ENCODE measurements at places on chromosomes 16 and 17.

DNA sequence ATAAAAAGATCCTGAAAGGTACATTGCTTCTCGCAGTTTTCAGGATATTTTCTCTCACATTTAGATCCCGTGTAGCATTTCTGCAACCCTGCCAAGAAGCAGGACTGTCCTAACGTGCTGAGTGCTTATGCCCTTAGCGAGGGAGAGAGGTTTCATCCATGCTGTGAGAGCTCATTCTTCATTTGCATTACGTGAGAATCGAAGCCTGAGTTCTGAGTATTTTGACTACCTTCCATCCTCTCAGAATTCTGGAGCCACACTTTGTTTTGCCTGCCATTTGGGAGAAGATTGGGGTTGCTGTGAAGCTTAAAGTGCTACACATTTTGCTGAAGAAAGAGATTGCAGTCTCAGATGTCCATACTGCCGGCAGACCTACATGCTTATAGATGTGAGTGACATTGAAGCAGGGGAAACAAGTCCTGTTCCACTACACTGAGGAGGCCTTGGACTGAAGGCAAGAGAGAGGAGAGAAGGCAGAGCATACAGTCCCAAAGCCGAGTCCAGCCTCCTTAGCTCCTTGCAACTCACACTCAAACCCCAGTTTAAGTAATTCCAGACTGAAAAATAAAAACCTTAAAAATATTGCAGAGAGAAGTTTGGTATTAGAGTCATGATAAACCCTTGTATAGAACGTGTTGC is 183.0 kb downstream of the PRKCA start:
- no peak for DNase-seq

GRCh38 chr17:13671771-13672170 is 70.0 kb upstream of the HS3ST3A1 start:
- no peak for DNase-seq

GRCh38 chr17:58421711-58422110 is 4.4 kb upstream of the RNF43 start:
- DNase-seq, result no peak

DNA sequence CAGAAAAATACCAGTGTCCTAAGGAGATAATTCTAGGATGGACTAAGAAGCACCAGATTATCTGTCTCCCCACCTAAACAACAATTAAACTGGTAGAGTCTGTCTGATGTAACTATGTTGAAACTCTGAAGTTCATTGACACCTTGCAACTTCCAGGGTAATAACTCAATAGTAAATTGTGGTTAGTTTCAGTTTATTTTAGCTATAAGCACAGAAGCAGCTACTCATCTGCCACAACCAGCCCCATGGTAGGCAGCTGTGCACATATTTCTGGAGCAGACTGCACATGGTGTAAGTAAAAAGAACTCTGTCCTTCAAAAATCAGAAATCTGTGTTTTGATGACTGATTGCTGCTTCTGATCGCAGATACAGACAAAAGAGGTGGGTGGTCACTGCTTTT is 852.1 kb downstream of the CDH11 start:
- DNase-seq, result no peak

- no peak for DNase-seq
Measured at GRCh38 chr16:15607700-15608396, 35.1 kb downstream of the MARF1 start.

DNA sequence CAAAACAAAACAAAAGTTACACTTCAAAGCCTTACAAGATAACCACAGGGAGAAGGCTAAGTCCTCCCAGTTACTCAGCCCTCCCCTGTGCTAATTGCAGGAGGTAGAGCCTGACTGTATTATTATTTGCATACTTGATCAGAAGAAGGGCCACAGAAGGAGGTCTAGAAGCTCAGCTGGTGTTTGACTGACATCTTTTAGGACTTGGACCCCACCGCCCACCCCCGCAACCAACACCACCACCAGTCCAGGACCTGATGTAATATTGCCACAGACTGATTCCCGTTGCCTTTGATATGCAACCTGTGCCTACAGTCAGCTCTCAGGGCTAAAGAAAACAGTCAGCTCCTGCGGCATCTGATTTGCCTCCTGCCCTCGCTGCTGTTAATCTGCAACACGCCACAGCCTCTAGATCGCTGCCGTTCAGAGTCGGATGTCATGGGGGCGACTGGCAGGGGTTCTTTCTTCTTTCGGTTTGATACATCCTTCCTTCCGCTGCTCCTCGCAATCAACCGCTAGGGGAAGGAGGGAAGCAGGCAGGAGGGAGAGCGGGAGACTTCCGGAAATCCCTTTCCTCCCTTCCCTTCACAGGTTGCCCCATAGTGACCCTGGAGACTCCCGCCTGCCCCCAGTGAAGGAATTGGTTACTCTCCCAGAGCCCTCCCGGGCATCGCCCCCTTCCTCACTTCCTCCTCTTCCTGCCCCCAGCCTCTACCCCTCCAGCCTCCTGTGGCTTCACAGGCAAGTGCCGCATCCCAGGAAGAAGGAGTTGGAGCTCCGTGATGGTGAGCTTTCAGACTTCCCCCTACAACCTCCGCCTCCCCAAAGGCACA is 90.5 kb upstream of the SOX9 start:
- DNase-seq, result no peak

DNA sequence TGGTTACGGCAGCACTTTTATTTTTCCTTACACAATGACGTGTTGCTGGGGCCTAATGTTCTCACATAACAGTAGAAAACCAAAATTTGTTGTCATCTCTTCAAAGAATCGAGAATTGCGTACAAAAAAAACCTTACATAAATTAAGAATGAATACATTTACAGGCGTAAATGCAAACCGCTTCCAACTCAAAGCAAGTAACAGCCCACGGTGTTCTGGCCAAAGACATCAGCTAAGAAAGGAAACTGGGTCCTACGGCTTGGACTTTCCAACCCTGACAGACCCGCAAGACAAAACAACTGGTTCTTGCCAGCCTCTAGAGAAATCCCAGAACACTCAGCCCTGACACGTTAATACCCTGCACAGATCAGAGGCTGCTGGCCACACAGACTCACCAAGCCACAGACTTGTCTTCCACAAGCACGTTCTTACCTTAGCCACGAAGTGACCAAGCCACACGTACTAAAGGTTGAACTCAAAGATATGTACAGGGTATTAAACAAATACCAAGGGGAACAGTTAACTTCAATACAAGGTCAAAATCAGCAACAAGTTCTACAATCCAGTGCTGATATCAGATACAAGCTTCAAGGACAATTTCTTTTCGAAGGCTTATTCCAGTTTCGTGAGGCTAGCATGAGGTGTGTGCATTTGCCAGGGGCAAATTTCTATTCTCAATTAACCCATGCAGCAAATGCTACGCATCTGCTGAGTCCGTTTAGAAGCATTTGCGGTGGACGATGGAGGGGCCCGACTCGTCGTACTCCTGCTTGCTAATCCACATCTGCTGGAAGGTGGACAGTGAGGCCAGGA is 2.4 kb downstream of the ACTG1 start:
- no peak for DNase-seq

- DNase-seq, result no peak
Measured at GRCh38 chr16:85142771-85143211, 30.5 kb upstream of the CIBAR2 start.

- no peak for DNase-seq
Measured at GRCh38 chr17:76752006-76752405, 14.1 kb downstream of the MFSD11 start.

DNA sequence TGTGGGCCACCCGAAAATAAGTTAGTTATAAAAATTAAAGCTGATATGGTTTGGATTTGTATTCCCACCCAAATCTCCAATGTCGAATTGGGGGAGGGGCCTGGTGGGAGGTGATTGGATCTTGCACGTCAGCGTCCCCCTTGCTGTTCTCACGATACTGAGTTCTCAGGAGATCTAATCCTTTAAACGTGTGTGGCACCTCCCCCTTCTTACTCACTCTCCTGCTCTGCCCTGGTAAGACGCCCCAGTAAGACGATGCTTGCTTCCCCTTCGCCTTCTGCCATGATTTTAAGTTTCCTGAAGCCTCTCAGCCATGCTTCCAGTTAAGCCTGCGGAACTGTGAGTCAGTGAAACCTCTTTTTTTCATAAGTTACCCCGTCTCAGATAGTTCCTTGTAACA is 35.4 kb downstream of the SYCE1L start:
- DNase-seq, result no peak

- no peak for DNase-seq
Measured at GRCh38 chr17:4948931-4949320, 596 bp upstream of the PFN1 start.

GRCh38 chr17:54891176-54891821 is 9.4 kb upstream of the TOM1L1 start:
- no peak for DNase-seq

GRCh38 chr17:5097101-5097834 is 14.4 kb downstream of the ZNF232 start:
- no peak for DNase-seq

DNA sequence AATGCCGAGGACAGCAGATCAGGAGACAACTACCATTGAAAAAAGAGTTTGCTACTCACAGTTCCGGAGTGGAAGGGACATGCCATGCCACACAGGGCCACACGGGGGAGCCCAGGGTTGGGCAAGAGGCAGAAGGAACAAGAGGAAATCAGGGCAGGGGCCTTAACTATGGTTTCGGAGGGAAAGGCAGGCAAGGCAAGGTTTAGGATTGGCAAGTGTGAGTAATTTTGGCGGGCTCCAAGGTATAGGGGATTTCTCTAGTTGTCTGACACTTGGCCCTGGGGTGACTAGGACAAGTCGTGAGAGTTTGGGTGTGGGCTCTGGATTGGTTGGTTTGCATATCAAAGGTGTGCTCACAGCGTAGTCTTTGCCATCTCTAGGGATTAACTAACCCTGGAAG is 27.0 kb upstream of the NTN1 start:
- DNase-seq, result no peak

- no peak for DNase-seq
Measured at GRCh38 chr17:73030501-73030921, 62.0 kb downstream of the SLC39A11 start.

- DNase-seq, result no peak
Measured at GRCh38 chr16:65657556-65657955, 535.7 kb upstream of the CDH11 start.

- DNase-seq, result no peak
Measured at GRCh38 chr17:41537614-41537954, 9.5 kb upstream of the KRT19 start.

GRCh38 chr17:39787041-39787440 is 49.3 kb downstream of the GRB7 start:
- DNase-seq, result no peak

DNA sequence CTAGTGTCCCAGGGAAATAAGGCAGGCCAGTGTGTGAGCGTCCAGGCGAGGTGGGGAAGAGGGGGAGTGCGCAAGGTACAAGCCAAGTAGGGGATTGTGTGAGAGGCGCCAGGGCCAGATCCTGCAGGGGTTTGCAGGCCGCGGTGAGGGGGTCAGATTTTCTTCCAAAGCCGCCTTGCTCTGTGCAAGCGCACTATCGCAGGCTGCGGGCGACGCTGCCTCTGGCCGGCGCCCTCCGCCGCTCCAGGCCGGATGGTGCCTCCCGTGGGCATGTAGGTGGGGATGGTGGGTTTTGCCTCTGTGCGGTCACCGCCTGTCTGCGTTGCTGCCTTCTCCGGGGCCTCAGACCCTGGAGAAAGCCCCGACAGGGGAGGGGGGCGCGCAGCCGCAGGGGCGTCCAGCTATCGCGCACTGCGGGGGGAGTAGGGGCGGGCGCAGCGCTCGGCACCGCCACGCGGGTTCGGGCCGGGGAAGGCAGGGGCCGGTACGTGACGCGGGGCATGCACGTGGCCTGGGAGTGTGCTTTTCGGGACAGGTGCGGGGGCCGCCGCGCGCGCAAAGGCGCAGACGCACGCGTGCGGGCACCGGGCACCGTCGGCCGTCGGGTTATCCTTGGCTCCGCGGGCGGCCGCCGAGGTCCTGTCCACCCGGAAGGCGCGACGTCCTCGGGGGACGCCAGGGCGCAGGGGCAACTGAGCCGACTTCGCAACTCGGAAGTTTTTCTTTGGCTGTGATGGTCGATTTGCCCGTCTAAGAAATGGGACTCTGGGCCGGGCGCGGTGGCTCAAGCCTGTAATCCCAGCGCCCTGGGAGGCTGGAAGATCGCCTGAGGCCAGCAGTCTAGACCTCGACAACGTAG is 1.1 kb upstream of the HAPSTR1 start:
- no peak for DNase-seq

DNA sequence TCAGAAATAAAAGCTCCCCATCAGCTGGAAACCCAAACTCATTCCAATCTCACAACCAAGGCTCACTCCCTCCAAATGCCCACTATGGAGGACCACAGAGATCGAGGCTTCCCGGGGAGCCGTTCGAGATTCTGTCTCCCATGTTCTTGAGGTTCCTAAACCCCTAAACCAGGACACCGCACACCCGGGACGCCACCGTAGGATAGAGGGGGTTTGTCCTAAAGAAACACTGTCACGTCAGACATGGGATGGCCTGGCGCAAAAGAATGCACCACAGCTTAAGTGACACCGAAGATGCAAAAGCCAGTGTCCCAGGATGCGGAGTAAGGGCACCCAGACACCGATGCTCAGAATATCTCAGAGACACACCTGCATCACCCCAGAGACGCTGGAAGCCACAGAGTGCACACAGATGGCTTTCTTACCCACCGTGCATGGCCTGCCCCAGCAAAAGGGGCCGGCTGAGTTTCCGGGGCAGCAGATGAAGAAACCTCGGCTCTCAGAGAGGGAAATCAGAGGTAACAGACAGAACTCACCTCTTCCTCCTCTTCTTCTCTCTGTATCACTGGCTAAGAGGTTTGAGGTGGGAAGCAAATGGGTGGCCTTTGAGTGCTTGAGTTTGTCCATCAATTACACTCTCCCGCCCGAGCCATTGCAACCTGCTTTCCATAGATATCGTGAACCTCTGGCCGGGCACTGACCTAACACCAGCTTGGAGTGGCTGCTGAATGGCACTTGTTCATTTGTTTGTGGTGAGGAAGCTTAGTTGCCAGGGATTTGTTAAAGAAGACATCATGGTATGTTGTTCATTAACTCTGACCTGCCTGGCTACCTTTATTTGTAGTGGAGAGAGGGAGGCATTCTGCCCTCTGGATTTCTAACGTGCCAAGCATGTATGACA is 65.1 kb upstream of the TNRC6C start:
- no peak for DNase-seq

DNA sequence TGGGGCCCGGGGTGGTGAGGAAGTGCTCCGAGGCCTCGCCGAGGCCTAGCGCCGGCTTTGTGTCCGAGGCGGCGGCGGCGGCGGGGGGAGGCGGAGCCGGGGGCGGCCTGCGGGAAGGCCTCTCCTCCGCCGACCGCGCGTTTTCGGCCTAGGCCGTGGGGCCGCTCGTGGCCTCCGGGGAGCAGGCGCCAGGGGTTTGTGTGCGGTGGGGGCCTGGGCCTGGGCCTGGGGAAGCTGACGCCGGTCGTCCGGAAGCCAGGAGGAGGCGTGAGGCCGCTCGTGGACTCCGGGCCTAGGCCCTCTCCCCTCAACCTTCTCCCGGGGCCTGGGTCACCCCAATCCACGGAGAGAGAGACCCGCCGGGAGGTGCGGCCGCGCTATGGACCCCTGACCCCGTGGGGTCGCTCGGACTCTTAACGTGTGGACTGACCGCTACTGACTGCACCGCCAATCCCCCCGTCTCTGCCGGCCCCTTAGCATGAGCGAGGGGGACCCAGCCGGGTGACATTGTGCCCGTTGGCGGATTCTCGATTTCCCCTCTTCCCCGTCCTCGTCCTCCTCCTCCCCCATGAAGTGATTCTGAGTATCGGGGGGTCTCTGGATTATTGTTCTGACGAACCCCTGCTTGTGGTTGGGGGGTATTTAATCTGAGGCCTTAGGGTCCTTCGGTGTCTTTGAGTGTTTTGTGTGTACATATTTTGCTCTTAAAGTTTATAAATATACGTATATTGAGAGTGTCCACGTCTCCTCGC is 660 bp downstream of the RBBP6 start:
- DNase-seq, result no peak

- no peak for DNase-seq
Measured at GRCh38 chr16:66572356-66572755, 6.1 kb downstream of the CMTM1 start.

GRCh38 chr16:10490141-10490540 is 90.3 kb downstream of the EMP2 start:
- no peak for DNase-seq

Measured in SIG-M5 (cell line).